ENCODE measurements at places on chromosomes 16 and 17.

DNA sequence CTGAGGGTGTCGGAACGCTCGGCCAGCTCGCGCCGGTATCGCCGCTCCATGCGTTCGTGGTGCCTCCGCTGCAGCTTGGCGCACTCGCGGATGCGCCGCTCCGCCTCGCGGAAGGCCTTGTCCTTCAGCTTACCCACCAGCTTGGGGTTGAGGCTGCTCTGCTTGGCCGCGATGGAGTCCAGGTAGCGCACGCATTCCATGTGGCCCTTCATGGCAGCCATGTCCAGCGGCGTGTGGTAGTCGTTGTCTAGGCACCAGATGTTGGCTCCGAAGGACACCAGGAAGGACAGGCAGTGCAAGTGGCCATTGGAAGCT is 2.8 kb downstream of the USH1G start:
- no peak overlapping the region for H3K4me3 ChIP-seq
- no peak overlapping the region for H3K27ac ChIP-seq
- no peaks in the 10 kb centered on the region for H3K36me3 ChIP-seq
- peak; percentile 43 for DNase-seq
- H3K4me1 ChIP-seq: no peaks in the 10 kb centered on the region

DNA sequence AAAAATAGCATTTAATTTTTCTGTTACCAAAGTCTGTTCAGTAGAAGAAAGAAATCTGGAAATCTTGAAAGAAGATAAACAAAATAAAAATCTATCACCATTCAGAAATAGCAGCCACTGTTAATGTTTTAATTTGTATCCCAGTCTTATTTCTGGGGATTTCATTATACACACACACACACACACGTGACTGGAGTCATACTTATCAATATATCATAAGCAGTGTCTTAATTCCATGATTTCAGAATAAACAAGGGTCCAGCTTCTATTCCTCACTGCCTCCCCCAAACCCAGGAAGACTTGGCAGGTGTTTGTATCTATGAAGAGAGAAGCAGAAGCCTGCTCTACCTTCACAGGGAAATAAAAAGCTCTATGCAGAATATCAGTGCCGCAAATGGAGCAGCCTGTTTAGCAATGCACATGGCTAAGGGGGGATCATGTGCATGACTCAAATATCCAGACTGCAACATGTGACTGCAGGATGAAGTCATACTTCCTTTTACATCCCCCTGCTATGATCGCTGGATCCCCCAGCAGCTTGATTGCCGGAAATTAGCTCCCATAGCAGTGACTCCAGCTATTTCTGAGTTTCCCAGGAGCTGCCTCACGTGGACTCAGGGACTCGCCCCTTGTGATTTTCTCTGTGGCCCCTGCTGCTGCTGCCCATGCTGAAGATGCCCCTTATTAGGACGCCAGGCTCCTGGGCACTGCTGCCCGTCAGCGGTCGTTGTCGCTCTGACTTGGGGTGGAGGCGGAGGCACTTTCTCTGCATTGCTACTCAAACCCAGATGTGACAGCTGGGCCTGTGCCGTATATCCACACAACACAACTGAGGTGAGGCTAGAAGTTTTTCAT is 341.0 kb downstream of the CPPED1 start:
- no peak for DNase-seq
- H3K4me1 ChIP-seq: no peaks in the 10 kb centered on the region
- no peak overlapping the region for H3K27ac ChIP-seq
- H3K36me3 ChIP-seq: no peaks in the 10 kb centered on the region
- no peak overlapping the region for H3K4me3 ChIP-seq
- H3K27me3 ChIP-seq: no peaks in the 10 kb centered on the region

- H3K36me3 ChIP-seq: no peaks in the 10 kb centered on the region
- H3K4me3 ChIP-seq: no peak overlapping the region
- H3K4me1 ChIP-seq: peaks cover 13% of the 10 kb centered on the region
- no peak overlapping the region for H3K27ac ChIP-seq
- no peaks in the 10 kb centered on the region for H3K27me3 ChIP-seq
These were observed 387.8 kb upstream of the SALL1 start for GRCh38 chr16:51538707-51539498.

DNA sequence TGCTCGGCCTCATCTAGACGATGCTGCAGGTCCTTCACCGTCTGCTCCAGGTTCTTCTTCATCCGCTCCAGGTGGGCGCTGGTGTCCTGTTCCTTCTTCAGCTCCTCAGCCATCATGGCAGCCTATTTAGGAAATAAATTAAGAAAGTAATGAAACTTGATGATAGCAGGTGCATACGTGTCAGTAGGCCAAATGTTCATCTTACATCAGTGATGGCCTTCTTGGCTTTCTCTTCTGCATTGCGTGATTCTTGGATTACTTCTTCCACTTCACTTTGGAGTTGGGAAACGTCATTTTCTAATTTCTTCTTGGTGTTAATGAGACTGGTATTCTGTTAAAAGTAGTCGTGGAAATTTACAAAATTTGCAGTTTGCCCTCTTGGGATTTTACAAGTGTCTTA is 20.1 kb upstream of the MYH13 start:
- H3K4me3 ChIP-seq: no peak overlapping the region
- no peaks in the 10 kb centered on the region for H3K27me3 ChIP-seq
- DNase-seq: no peak
- no peak overlapping the region for H3K27ac ChIP-seq
- no peaks in the 10 kb centered on the region for H3K36me3 ChIP-seq

DNA sequence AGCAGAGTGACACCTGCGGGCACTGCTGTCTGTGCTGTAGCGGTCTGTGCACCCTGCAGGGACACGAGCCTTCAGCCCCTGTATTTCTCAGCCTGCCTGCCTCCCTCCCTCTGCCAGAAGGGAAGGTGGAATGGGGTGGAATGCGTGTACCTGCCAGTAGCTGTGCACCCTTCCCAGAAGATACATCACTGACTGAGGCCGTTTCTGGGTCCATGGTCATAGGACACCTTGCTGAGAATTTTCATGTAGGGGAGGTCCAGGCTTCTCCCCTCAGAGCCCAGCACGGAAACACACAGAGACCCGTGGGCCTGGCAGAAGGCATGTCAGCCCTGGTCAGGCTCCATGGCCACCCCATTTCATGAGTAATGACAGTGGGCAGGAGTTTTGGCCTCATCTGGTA is 16.5 kb downstream of the DBNDD1 start:
- H3K4me1 ChIP-seq: no peaks in the 10 kb centered on the region
- no peak for DNase-seq
- peaks cover 12% of the 10 kb centered on the region for H3K36me3 ChIP-seq
- H3K4me3 ChIP-seq: no peak overlapping the region
- H3K27me3 ChIP-seq: no peaks in the 10 kb centered on the region
- H3K27ac ChIP-seq: no peak overlapping the region

GRCh38 chr17:81331527-81332043 is 36.5 kb upstream of the SLC38A10 start:
- no peaks in the 10 kb centered on the region for H3K27me3 ChIP-seq
- H3K4me1 ChIP-seq: no peaks in the 10 kb centered on the region
- no peak overlapping the region for H3K27ac ChIP-seq
- H3K4me3 ChIP-seq: no peak overlapping the region
- no peaks in the 10 kb centered on the region for H3K36me3 ChIP-seq
- peak; percentile 37 for DNase-seq

GRCh38 chr17:4877089-4877488 is 22.2 kb upstream of the C17orf107 start:
- H3K27me3 ChIP-seq: no peaks in the 10 kb centered on the region
- no peak for DNase-seq
- H3K4me1 ChIP-seq: no peaks in the 10 kb centered on the region
- peaks cover 4% of the 10 kb centered on the region for H3K36me3 ChIP-seq
- no peak overlapping the region for H3K27ac ChIP-seq
- no peak overlapping the region for H3K4me3 ChIP-seq

DNA sequence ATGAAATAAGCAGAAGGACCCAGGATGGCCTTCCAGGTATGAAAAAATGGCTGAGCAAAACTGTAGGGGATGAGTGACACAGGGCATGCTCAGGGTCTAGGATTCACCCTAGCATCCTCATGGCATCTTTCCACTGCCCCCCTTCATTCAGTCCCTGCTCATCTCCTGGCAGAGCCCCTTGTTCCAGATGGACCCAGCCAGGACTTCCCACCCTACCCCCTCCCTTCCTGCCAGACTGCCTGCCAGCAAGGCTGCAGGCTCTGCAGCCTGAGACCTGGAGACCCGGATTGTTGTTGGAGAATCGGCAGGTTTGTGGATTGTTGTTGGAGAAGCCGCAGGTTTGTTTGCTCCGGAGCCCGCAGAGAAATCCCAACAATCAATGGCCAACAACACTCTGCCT is 6.6 kb downstream of the SEZ6 start:
- no peak overlapping the region for H3K27ac ChIP-seq
- H3K4me1 ChIP-seq: peaks cover 10% of the 10 kb centered on the region
- H3K36me3 ChIP-seq: no peaks in the 10 kb centered on the region
- peaks cover 2% of the 10 kb centered on the region for H3K27me3 ChIP-seq
- no peak overlapping the region for H3K4me3 ChIP-seq
- DNase-seq: no peak

- no peak for DNase-seq
- no peaks in the 10 kb centered on the region for H3K4me1 ChIP-seq
- H3K36me3 ChIP-seq: no peaks in the 10 kb centered on the region
- H3K4me3 ChIP-seq: no peak overlapping the region
- H3K27ac ChIP-seq: no peak overlapping the region
These were observed 368.6 kb downstream of the SHISA9 start for GRCh38 chr16:13269905-13270528.

DNA sequence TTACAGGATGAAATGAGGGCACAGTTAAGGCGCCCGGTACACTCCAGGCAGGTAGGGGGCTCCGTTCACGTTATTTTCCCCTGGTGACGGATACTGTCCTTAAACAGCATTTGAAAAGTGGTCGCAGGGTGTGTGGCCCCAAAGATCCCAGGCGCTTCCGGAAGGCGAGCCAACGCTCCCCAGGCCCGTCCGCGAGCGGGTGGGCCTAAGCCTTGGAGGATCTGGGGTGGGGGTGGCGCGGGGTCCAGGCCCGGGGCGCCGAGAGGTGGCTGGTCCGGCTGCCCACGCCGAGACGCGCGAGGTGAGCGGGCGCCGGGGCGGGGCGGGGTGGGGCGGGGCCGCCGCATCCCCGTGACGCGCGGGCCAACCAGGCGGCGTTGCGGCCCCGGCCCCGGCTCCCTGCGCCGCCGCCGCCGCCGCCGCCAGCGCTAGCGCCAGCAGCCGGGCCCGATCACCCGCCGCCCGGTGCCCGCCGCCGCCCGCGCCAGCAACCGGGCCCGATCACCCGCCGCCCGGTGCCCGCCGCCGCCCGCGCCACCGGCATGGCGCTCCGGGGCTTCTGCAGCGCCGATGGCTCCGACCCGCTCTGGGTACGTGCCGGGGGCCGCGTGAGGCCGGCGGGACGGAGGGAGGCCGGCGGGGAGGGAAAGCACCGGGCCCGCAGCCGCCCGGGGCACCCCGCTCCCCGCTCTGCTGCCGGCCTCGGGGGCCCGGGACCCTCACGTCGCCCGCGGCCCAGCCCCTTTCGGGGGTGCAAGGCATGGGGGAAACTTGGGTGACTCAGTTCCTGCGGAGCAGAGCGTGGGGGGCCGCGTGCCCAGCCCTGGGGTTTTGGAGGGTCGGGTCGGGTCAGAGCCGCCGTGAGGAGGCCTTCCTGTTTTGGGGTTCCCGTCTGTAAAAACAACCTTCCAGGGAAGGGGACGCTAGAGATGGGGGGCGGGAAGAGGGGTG is at the start of gene ABCC1:
TSS of gene ABCC1 (plus strand) at position 407 of the 951 bp plus-strand sequence. CDS start at position 543, 136 bp downstream.
- H3K27ac ChIP-seq: no peak within 1 kb of the TSS
- peak; percentile 52 for DNase-seq
- peak within 1 kb of the TSS; percentile 91 for H3K4me3 ChIP-seq
- no peaks in the 10 kb centered on the region for H3K27me3 ChIP-seq

DNA sequence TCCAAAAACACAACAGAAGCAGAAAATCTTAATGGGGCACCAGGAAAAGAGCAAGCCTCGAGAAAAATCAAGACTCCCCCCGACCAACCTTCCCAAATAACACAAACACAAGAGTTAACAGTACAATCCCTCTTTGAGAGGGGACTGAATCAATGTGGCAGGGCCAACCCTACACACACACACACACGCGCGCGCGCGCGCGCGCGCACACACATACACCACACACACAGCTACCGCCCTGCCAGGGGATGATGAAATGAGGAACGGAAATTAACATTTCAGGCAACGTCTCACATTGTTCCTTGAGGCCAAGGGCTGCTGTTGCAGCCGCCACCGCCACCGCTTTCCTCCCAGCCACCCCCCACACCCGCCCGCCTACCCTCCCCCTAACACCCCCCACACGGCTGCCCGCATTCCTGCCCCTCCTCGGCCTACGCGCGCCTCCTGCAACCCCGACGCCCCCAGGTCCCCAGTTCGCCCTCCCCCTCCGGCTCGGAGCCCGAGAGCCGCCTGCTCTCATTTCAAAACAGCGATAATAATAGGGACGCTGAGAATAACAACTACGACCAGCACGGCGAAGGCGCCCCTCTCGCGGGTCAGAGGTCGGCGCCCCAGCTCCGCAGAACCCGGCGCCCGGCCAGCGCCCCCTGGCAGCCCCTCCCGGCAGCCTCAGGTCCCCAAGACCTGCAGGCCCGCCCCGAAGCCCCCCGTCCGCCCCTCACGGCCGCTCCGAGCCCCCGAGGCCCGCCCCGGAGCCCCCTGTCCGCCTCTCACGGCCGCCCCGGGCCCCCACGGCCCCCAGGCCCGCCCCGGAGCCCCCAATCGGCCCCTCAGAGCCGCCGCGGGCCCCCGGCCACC is 1.1 kb downstream of the ANKRD11 start:
- peak overlapping the region; percentile 91 for H3K4me3 ChIP-seq
- no peaks in the 10 kb centered on the region for H3K27me3 ChIP-seq
- H3K4me1 ChIP-seq: peaks cover 3% of the 10 kb centered on the region
- H3K27ac ChIP-seq: no peak overlapping the region
- peak; percentile 71 for DNase-seq
